Cardiac septum (tissue), 1 donor: ENCODE measurements at places on chromosomes 5 and 9. TPM values are rescaled to one million over a fixed set of nuclear protein-coding genes. Genes with fewer than 3 reads are reported as not detected.

DNA sequence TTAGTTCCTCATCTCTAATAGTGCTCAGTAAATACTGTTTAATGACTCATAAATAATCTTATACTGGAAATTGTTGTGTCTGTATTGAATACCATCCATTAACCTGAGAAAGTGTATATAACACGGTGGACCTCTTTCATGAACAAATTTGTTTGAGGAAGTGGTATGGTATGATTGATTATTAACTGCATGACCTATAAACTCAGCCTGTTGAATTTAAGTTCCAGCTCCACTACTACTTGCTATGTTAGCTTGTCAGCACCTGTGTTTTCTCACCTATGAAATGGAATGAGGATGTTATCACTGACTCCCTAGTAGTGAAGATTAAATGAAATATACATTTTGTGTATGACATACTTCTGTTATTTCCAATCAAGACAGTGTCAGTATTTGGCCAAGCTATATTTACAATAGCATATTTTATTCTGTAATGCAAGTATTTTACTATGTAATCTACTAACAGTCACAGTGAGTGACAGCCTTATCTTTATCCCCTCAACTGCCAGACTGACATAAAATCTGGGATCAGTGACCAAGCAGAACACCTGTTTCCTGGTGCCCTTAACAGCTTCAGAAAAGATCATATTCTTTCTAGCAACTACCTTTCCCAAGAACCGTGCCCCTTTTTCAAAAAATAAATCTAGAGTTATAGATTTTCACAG lies 77.3 kb upstream of the ITGA1 start:
- DNase-seq = no peak

Gene PPP3R2
- not detected for total RNA-seq

DNA sequence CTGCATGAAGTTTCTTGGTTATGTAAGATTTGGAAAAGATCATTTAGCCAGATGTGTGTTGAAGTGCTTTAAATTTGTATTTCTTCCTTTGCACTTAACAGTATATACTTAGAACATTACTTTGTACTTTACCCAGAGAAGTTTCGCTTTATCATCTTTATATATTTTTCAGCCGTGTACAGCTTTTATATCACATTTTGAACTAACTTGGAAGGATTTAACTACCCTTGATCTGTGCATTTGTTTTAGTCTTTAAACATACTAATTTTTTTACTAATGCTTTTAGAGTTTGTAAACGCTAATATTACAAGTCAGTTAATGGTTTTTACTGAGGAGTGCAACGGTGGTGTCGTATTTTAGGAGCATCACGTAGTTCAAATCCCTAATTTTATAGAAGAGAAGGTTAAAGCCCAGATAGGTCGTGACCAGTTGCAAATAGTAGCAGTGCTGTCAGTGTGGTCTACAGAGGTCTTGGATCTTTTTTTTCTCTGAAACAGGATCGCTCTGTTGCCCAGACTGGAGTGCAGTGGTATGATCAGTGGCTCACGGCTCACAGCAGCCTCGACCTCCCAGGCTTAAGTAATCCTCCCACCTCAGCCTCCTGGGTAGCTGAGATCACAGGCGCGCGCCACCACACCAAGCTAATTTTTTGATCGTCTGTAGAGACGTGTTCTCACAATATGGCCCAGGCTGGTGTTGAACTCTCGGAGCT lies 2.0 kb downstream of the MATR3 start:
- no peak for DNase-seq

GRCh38 chr5:89047571-89047970 lies 164.6 kb upstream of the MEF2C start:
- DNase-seq = no peak

DNA sequence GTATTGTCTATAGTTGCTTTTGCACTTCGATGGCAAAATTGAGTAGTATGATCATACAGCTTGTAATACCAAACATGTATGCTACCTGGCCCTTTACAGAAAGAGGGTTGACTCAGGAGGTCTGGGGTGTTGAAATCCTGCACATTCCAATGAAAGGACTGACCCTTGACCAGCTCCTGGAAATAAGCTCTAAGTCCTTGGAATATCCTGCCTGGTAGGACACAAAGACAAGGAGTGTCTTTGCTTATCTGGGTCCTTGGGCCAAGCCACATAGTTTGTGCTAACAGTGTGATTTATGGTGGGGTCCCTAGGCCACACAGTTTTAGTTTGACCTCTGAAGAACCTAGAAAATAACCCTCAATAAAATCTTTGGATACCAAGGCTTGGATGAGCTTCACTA lies 89.3 kb upstream of the FTMT start:
- DNase-seq = no peak

DNA sequence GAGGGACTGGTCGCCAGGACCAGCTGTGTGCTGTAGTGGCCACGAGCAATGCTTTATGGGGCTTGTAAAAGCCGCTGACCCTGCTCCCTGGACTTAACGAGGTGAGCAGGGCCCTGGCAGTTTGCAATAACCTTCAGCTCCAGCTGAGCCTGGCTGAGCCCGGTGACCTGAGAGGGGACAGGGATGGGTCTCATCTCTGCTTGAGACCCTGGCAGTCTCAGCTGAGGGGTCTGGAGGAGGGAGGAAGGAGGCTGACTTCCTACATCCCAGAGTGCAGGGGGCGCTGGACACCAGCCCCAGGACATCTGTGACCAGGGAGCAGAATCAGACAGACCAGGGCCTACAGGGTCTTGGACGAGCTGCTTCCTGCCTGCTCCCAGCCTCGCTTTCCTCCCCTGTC lies 277.5 kb upstream of the MVB12B start:
- no peak for DNase-seq
